Brain pericyte (primary cell): ENCODE measurements at places on chromosomes 3 and 15.
A peak's percentile ranks its signal among the peaks of the same experiment; 100 is the strongest.

- DNase-seq: peak; percentile 55
Observed at GRCh38 chr3:150469031-150469930, 61.2 kb downstream of the TSC22D2 start.

DNA sequence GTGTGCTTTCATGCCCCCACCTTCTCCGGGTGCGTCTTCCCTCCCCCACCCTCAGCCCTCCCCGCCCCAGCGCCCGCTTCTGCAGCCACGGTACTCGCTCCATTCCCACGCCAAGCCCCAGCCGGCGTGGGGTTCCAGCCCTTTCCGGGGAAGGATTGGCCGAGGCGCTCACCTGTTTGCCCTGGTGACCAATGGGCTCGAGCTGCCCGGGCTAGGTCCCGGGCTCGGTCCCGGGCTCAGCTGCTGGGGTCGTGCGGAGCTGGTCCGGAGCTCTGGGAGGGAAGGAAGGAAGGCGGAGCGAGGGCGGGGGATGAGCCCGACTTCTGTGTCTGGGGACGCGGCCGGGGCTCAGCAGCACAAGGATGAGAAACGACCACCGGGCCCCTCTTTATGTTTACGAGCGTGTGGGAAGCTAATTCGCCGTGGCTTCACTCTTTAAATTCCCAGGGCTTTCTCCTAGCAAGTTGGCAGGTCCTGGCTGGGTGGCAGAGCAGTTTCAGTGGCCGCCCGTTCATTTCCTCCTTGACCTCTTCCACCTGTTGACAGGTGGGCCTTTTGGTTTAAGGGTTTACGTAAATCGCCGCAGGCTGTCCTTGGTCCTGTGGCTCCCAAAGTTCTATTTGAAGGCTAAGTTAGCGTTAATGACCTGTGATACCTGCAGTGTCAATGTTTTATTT, at the start of gene IGSF10:
TSS of gene IGSF10 (minus strand) at position 288 of the 677 bp plus-strand sequence. CDS start 2,352 bp downstream, outside the sequence.
- DNase-seq: no peak

DNA sequence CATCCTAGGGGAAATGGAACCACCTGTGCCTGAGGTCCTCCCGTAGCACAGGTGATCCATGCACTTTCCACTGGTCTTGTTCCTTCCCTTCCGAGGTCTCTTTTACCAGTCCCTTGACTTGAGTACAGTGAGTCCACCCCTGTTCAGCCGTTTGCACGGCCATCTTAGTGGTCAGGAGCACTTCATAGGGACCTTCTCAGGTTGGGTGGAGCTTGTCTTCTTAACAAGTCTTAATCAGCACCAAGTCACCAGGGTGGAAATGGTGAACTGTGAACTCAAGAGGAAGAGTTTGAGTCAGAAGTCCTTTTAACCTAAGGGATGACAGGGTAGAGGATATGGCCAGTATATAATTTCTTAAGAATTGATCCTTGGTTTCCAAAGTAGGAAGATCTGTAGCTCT, 21.4 kb downstream of the ARL8B start:
- no peak for DNase-seq

DNA sequence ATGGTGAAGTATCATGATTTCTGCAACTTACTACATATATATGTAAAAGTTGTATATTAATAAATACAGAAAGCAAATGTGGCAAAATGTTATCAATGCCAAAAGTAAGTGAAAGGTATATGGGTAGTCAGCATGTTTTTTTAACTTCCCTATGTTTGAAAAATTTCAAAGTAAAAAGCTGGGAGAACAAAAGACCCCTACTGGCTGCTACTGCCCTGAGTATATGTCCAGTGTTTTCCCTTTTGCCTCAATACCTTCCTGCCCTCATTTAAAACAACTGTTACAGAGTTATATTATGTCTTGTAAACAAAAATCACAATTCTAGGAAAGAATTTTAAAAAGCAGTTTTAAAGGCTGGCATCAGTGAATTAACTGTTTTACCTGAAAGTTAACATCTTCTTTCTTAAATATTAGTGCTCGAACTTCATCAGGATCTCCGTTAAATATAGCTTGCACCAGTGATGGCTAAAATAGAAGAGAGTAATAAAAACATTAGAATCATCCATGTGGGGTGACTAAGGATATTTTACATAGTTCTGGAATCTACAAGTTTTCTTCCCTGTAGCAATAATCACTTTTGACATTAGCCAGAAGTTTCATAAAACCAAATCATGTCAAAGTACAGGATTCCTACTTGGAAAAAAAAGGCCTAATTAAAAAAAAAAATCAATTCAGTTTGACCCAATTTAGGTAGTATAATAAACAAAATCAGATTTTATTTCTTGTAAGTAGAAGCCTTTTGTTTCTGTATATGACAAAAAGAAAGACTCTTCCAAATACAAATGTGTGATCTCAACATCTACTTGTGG, 2.7 kb downstream of the ANKRD28 start:
- DNase-seq: no peak

DNA sequence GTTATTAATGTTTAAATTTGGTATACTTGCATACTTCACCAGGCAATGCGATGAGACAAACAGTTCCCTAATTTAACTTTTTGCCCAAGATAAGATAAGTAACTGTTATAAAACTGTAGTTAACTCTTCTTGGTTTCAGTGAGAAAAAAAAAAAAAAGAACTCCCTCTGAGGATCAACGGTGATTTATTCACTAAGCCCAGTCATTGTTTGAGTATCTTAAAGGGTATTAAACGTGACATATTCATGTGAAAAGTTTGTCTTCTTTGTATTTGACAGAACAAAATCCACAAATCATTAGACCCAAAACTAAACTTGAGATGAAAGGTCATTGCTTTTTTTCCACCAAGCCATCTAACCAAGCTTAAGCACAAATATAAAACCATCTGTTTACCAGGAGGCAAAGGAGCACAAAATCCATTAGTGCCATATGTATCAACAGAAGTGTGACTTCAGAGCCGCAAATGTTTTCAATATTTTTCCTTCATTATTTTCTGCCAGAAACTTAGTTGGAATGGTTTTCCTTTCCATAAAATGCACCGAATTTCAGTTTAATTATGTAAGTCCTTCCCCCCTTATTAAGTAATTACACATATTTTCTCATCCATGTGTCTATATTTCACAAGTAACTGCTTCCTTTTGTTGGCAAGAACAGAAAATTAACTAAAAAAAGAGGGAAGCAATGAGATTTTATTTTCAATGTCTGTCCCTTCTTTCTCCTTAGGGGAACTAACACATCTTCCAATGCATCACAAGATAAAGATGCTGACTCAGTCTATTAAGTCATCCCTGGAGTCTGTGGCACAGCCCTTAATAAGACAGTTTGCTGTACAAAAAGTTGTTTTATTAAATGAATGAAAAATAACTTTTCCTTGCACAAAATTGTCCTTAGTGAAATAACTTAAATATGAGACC, 92.2 kb upstream of the RAP2B start:
- DNase-seq: no peak

- DNase-seq: no peak
Observed at GRCh38 chr3:186724911-186725310, 7.8 kb downstream of the KNG1 start.

GRCh38 chr15:78766041-78766440, 45.2 kb downstream of the ADAMTS7 start:
- DNase-seq: no peak

- no peak for DNase-seq
Observed at GRCh38 chr15:64149893-64150578, 1.5 kb upstream of the SNX22 start.

DNA sequence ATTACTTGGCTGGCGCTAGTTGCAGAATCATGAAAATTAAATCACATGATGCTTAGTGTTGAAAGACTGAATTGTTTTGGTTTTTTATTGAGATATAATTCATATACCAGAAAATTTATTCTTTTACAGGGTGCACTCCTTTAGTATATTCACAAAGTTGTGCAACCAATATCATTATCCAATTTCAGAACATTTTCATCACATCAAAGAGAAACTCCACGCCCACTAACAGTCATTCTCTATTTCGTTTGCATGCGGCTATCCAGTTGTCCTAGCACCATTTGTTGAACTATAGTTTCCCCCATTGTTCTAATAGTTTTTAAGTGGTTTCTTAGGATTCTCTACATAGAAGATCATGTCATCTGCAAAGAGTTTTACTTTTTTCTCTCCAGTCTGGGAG, 3.7 kb downstream of the EHD4 start:
- DNase-seq: no peak

- no peak for DNase-seq
Observed at GRCh38 chr3:119570229-119570628, 9.1 kb upstream of the ADPRH start.

GRCh38 chr15:56242576-56243162, 1.0 kb downstream of the RFX7 start:
- DNase-seq: no peak

DNA sequence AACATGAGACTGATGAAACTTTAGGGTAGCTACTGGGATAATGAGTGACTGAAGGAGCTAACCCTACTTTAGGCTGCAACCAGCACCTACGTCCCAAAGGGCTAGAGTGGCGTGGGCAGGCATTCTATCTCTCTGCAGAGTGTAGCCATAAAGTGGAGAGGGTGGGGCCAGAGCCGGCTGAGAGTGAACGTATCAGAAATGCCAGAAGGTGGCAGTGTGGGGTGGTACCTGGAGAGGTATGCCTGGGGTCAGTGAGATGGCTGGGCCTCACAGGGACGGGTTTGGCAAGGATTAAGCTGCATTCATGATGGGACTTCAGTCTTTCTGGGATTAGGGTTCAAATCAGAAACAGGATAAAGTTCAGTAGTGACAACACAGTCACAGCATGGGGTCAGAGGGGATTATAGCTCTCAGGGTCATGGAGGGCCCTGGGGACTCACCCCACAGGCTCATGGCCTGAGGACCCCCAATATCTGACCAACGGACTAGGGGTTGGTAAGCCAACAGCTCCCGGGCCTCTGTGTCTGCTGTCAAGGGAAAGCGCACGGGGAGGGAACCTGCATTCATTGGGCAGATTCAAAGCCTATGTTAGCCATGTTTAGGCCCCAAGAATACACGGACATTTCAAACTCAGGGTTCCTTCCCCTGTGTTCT, 86.5 kb upstream of the FOXB1 start:
- DNase-seq: no peak

GRCh38 chr3:131217296-131217741, 164.3 kb upstream of the NUDT16 start:
- DNase-seq: no peak

DNA sequence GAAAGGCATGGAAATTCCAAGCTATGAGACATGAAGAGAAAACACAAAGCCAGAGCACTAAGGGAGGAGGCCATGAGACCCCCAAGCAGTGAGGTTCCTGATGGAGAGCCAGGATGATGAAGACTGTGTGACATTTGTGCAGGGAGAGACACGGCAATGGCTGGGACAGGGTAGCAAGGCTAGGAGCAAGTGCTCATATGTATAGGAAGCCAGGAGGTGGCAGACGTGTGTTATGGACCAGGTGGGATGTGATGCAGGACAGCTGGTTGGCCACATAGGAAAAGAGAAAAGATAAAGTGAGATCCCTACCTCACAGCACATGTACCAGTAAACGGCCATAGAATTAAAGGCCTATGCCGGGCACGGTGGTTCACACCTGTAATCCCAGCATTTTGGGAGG, 112.7 kb downstream of the APBA2 start:
- no peak for DNase-seq

DNA sequence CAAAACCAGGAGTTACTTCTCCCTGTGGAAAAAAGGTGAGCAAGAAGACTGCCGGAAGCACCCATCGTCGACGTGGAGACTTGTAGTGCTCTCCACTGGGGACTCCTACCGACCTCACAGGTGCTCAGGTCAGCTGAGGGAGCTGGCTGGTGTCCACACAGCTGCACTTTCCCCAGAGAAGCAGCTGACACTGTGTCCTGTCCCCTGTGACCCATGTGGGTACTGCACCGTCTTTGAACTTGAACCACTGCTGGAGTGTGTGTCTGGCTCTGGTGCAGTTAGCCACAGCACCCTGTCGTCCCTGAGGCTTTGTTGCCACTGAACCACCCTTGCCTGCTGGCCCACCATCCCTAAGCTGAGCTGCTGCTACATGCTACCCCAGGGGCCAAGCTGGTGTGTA, 270.8 kb downstream of the CACNA2D3 start:
- no peak for DNase-seq

DNA sequence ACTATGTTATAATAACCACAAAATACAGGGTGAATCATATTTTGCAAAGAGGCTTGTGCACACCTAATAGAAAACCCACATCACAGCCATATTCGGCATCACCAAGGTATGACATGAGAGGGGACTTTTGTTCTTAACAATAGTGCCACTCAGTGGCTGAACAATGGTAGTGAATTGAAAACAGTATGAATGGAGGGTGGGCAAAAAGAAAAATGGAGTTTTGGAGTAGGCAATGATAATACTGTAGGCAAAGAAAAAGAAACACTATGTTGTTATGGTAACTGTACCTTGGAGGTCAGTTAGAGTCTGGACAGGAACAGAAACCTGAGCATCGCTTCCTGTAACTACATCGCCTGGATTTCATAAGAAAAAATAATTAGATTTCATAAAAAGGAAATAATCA, 348.6 kb downstream of the PLCL2 start:
- peak; percentile 24 for DNase-seq

GRCh38 chr15:37109872-37110572, 9.7 kb upstream of the MEIS2 start:
- DNase-seq: no peak

GRCh38 chr3:13594991-13595421, 46.1 kb downstream of the FBLN2 start:
- DNase-seq: peak; percentile 46

GRCh38 chr15:91849749-91850161, 3.8 kb upstream of the SLCO3A1 start:
- no peak for DNase-seq

GRCh38 chr3:111968319-111969054, 10.3 kb upstream of the ABHD10 start:
- DNase-seq: no peak

GRCh38 chr3:16102905-16103364, 71.5 kb upstream of the GALNT15 start:
- no peak for DNase-seq

- DNase-seq: no peak
Observed at GRCh38 chr3:61667383-61667782, 106.0 kb downstream of the PTPRG start.

DNA sequence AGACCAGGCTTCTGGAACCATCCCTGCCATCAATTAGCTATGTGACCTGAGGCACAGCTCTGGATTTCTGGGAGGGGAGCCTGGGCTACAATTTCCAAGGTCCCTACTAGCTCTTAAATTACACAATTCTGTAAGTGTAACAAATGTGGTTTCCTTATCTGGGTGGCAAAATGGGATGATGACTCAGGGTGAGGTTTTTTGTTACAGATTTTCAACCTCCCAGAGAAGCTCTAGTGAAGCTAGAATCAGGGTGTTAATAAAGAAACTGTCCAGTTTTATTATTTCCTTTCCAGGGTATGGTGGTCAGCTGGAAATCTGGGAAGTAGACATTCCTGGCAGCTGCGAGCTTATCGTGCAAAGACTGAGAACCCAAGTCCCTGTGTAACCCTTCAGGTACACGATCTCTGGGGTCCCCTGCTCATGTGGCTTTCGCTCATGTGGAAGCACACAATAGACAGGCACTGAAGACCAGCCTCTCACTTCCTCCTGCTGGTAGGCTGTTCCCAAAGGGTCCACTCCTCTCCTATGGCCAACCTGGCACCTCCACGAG, 7.3 kb downstream of the RAB27A start:
- no peak for DNase-seq

- no peak for DNase-seq
Observed at GRCh38 chr15:37106490-37107001, 6.2 kb upstream of the MEIS2 start.
